ENCODE measurements at places on chromosomes 16 and 17.

- no peak for DNase-seq
These were observed 2.2 kb downstream of the RAB40B start for GRCh38 chr17:82696259-82696658.

GRCh38 chr16:68737046-68737729, at the start of gene CDH1:
CDH1 (plus strand) TSS chr16:68737292; CDS start chr16:68737416, 124 bp downstream.
- no peak for DNase-seq

GRCh38 chr17:7380855-7381683, at the start of gene TNK1:
TNK1 (plus strand) TSS chr17:7381089; CDS start chr17:7382927, 1,838 bp downstream.
- no peak for DNase-seq

GRCh38 chr16:85416228-85417109, 196.7 kb upstream of the GSE1 start:
- peak; percentile 57 for DNase-seq

DNA sequence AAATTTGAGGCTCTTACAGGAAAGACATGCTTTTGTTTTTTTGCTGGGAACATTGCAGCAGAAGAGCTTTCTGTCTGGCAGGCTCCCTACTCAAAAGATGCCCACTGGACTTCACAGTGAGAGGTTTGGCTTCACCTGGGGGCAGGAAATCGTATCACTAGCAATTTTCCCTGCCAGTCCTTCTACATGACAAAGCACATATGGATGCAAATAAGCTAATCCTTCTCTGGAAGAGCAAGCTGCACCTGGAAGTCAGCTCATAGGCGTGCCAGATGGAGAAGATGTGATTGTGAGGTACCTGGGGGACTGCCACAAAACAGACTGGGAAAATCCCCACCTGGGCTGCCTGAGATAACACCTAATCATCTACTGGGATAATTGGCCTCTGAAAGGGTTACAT, 195.0 kb upstream of the CPHXL start:
- no peak for DNase-seq

GRCh38 chr16:67163164-67163998, 1.2 kb upstream of the HSF4 start:
- peak; percentile 48 for DNase-seq

DNA sequence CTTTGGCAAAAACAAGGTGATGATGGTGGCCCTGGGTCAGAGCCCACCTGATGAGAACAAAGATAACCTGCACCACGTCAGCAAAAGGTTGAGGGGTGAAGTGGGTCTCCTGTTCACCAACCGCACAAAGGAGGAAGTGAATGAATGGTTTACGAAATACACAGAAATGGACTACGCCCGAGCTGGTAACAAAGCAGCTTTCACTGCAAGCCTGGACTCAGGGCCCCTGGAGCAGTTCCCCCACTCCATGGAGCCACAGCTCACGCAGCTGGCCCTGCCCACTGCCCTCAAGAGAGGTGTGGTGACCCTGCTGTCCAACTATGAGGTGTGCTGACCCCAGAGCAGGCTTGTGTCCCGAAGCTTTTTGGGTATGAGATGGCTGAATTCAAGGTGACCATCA, 29.7 kb upstream of the DLX4 start:
- DNase-seq: no peak

DNA sequence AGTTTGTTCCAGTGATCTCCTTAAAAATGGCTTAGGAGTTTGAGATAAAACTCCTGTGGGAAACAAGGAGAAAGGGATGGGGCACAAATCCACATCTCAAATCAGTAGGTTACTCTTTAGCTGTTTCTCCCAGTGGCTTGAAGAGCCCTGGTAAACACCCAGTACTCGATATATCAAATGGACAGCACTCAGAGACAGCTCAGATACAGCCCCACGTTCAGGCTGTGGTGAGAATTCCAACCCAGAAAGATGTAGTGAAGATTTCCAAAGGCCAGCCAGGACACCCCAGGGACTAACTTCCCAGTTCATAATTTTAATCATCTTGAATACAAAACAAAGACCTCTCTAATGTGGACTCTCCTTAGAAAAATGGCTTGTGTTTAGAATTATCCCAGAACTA, 6.4 kb upstream of the VEZF1 start:
- DNase-seq: no peak

GRCh38 chr17:29619251-29619650, 3.5 kb downstream of the CORO6 start:
- DNase-seq: no peak

DNA sequence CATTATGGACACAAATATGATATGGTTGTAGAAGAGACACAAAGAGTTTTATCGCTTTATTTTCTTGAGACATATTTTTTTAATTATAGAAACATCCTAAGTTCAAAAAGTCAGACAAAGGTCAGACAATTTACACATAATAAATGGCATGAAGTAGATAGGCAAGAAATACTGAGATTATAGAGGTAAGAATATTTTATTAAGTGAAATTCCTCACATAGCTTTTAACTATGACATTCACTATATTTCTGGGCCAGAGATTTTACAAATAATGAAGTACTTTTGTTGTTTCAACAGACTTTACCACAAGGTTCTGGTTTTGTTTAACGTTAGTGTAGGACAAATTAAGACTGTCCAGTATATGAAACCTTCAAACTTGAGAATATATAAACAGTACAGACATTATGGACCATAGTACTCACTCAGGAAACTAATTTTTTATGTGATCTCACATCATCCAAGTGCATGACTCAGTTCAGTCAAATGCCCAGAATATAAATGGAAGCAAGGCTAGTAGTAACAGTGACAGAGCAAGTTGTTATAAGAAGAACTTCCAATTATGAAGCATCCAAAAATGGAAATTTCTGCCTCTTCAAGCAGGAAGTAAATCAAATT, 394.8 kb downstream of the KCNJ2 start:
- no peak for DNase-seq

DNA sequence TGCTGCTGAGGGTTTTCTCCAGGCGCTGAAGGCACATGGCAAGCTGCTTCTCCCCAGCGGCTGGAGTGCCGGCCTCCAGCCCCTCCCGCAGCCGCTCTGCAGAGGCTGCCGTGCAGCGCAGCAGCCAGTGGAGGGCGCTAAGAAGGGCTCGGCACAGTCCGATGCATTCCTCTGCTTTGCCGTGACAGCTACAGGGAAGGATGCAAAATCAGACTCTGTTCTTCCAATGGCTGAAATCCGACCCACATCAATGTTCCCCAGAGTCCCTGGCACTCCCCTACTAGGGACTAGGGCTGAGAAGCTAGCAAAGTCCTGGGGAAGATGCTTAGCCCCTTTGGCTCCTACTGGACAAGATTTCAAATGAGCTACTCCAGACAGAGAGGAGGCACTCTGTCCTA, 19.0 kb downstream of the MED24 start:
- no peak for DNase-seq
